ENCODE measurements at places on chromosomes 7 and 10.

DNA sequence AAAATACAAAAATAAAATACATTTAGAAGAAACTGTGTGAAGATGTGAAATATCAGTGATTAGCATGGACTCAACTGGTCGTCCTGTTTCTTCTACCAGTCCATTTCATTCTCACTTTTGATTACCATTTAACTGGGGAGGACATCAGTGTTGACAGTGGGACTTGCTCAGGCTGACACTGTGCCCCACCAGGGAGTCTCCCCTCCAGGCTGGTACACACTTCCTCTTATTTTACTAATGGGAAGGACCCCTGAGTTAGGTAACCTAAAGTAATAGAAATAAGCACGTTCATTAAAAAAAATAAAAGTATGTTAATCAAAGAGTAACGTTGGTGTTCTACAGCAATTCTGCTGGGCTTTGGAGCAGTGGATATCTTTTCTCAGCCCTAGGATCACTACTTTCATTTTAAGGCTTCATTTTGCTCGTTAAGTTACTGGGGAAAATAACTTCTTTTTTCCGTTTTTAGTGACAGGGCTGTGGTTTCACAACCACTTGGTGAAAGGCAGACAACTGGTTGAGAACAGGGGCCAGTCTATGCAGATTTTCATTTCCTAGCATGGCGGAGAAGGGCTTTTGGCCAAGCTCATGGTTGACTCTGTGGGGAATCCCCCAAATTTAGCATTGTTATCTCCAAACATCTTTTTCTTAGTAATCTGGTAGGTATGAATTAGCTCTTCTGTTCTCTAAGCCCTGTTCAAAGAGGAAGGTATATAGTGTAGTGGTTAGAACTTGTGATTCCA, 2.1 kb downstream of the SNX10 start:
- DNase-seq, result no peak

DNA sequence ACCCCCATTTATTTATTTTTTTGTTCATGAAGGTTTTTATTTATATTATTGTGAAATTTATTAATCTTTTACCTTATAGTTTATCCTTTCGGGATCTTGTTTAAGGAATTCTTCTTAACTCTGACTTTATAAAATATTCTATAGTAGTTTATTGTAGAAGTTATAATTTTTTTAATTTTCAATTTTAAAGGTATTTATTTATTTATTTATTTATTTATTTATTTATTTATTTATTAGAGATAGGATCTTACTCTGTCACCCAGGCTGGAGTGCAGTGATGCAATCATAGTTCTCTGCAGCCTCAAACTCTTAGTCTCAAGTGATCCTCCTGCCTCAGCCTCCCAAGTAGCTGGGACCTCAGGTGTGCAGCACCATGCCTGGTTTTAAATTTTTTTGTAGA, 56.0 kb downstream of the NRF1 start:
- DNase-seq, result no peak

DNA sequence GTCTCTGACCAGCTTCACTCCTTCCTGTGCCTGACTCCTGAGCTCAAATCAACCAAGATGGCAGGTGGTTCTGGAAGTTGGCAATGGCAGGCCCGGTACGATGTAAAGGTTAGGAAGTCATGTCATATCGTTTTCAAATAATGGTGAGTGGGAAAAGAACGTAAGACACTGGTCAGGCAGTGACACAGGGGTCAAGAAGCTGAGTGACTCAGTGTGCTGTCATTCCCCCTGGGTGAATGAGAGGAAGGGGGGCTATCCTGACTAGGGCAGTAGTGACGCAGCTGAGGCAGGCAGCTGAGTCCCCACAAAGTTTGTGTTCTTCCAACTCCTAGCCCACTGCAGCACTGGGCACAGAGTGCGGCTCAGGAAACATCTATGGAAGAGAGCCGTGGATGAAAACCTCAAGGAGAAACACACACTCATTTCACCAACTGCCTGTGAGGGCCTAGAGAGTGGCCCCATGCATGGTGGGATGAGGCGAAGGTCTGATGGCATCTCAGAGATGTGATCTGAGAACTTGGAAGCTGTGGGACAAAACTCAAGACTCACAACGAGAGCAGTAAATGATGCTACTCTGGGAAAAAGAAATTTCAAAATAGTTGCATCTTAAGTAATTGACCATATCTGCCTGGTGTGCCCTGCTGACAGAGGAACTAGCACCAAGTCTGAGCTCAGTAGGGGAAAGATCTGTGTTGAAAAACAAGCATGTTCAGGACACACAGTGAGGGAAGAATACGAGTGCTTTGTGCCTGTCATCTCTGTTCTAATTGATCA, 23.2 kb downstream of the CREB3L2 start:
- no peak for DNase-seq

DNA sequence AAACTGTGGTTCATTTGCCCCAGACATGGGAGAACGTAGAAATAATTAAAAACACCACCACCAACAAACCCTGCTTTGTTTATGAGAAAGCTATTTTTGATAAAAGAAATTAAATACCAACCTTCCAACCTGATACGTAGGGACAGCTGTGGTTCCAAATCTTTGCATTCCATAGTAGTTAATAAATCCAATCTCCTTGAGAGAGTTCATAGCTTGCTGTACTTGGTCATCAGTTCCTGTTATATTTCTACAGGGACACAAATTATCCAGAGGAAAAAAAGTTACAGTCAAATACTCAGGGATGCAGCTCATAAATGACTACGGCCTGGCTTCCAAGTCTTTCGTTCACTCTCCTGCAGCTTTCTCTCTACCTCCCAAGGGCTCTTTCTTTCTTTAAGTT, 41.1 kb downstream of the PUS7 start:
- no peak for DNase-seq

Data from NCI-H1417 treated with DMSO at 0.1 percent for 48 hours (cell line).